Hematopoietic multipotent progenitor cell treated with erythropoietin and hydrocortisone succinate and interleukin-3 and kit ligand, for 6 days (in vitro differentiated cells): ENCODE measurements at places on chromosomes 11 and 22.

DNA sequence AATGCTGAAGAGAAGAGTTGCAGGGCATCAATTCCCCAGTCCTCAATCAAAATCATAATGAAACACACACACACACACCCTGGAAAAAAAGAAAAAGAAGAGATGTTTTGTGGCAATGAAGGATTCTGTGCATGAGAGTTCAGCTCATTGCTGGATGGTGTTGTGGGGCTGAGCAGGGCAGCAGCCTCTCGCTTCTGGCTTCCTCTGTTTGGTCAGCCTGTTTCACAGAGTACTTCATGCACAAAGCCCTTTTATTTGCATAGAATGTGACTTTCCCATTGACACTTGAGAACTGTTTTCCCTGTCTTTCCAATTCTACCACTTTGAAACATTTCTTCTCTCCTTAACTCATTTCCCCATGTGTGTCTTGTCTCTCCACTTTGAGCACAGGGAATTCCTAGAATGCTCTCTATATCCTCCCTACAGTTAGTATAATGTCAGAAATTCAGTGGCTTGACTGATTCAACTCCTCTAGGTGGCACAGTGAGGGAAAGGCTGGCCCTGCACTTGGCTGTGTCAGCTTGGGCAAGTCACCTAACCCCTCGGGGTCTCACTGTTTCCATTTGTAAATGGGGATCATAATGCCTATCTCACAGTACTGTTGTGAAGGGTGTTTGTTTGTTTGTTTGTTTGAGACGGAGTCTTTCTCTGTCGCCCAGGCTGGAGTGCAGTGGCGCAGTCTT lies 25.4 kb upstream of the BSX start:
- no peak for DNase-seq

DNA sequence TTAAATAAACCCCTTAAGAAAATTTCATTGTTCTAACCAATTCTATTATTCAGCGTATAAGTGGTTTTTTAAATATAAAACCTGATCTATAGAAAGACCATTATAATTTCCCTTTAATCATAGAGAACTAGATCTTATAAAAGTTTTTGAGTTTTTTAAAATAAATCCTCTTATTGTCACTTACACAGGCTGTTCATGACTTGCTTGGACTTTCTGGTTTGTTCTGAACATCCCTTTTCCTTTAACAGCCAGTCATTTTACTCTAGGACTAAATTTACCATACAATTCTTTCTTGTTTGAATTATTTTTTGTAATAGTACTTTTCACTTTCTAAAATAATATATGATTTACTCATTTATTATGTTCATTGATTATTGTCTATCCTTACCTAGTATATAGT lies 4.7 kb downstream of the NXPE2 start:
- DNase-seq, result no peak

DNA sequence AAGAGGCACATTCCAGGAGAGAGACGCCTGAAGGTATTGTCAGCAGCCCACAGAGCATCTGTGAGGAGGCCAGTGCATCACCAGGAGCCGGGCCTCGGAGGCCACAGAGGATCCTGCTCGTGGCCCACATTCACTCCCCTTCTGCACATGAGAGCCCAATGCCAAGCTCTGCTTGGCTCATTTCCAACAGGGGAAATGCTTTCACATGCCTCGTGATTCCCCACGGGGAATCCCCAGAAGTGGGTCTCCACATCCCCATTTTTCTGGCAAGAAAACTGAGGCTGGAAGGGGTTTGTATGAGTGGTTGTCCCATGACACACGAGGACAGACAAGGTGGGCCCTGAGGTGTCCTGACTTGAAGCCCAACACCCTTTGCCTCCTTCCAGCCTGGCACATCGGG lies 34.4 kb downstream of the TP53I11 start:
- DNase-seq, result no peak

DNA sequence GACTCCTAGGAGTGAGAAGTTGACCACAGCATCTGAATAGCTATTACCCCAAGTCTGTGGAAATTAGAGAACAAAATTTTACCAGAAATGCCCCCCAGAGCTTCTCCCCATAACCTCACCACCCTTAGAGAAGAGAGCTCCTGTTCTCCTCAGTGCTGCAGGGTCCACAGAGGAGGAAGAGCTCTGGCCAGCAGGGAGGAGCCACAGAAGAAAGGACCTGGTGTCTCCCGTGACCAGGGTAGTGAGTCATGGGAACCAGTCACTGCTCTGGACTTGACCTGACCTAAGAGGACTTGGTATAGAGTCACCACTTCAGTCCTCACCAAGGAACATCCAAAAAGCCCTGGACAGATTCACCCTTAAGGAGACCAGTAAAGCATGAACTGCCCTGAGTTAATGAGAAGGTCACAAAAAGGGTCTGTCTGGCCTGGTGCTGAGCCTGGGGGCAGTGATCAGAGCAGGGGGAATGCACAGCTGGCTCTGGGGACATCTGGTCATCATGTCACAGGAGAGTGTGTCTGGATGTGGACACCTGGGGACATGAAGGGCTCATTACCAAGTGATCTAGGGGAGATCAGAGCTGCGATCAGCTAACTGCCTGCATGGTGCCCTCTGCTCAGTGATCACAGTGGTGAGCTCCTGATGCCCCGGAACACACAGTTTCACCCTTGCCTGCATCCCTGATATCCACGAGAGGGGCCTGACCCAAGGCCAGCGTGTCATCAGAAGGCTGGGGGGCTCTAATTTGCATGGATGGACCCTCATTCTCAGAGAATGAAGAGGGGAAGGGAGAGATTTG lies 103.3 kb upstream of the TOP3B start:
- no peak for DNase-seq

DNA sequence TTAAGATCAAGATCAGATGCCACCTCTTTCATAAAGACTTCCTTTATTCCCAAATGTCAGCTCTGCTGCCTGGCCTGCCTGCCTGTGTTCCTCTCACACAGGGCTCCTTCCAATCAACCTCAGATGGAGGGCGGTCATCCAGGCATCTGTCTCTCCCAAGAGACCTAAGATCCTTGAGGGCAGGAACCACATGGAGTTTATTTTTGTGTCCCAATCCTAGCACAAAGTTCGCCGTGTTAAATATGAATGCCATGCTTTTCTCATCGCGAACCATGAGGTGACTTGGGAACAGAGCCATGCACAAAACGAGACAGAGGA lies 72.7 kb upstream of the ARFGAP3 start:
- DNase-seq, result no peak

DNA sequence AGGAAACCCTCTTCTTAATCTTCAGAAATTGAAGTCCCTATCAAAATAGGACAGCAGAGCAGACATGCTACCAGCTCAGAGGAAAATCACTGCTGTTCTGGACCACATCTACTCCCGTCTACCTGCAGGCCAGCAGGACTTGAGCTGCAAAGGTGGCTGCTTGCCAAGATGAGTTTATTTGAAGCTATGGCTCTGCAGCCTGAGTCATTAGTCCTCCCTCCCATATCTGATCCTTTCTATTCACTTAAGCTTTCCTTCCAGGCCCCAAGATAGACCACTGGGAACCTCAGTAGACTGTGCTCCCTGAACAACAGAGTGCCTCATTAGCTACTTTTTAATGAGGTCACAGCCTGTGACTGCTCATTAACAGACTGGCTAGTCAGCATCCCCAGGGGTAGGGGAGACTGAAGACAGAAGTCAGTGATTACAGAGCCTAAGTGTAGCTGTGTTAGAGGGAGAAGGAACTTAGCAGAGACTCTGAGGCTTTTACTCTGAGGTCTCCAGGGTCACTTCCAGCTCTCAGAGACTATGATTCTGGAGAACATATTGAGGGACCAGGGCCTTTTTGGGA lies 6.8 kb upstream of the OR10A2 start:
- peak; percentile 3 for DNase-seq
